ENCODE measurements at places on chromosomes 4 and X.

DNA sequence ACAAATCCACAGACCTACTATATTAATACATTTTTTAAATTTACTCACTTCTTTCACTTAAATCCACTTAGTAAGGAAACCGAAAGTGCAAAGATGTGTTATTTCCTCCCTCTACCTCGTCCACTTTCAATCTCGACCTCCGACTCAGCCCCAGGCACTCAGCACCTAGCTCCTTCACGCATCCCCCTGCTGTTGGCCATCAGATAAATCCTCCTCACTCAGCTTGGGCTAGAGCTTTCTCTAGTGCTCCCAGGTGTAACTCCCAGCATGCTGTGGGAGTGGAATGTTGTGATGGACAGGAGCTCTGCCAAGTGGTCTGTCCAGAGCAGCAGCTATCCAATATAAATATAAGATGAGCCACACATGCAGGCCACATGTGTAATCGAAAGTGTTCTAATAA, 26.7 kb upstream of the TEC start:
- no peak for DNase-seq

GRCh38 chr4:27742816-27743215, 882.2 kb downstream of the STIM2 start:
- DNase-seq = no peak

DNA sequence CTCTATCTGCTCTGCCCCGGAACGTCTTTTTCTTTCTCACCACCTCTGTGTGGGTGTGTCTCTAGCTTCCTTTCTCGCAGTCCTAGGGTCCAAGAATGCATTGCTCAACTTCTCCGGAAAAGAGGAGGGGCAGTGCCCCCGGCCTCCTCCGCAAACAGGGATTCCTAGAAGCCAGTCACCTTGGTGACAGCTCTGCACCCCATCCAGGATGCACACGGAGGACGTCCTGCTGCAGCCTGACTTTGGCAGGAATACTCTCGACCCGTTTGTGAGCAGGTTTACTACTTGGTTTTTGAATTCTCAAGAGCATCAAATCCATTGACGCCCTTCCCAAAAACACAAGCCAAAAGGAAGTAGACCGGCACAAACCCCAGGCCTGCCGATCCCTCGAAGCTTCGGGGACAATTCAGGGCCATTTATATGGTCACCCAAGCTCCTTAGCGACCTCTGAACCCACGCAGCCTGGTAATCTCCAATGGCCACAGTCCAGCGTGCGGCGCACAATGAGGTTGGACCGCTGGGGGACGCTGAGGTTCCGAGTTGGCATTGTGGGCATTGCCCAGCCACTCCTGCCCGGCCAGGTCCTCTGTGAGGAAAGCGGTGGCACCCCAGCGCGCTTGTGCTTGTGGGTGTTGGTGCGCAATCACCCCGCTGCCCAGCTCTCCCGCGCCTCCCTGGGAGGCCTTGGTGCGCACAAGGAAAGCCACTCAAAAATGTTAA, 9.8 kb downstream of the NKX3-2 start:
- no peak for DNase-seq

GRCh38 chrX:19775830-19776485, 111.4 kb downstream of the SH3KBP1 start:
- no peak for DNase-seq

DNA sequence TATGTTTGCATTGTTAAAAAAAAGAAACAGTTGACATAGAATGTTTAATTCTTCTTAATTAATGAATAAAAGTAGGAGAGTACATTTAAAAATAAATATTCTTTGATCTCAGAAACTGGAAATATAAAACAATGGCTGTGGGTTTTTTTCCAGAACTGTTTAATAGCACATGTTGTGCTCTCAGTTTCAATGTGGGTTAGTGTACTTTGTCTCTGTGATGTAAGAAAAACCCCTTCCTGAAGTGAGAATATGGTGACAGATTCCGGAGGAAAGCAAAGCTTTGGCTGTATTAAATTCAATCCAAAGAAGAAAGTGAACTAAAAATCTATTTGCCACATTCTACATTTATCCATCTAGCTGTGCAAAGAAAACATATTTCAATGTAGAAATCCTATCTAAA, 261.9 kb upstream of the ADGRL3 start:
- no peak for DNase-seq

GRCh38 chr4:98406819-98407218, 145.6 kb downstream of the RAP1GDS1 start:
- no peak for DNase-seq

DNA sequence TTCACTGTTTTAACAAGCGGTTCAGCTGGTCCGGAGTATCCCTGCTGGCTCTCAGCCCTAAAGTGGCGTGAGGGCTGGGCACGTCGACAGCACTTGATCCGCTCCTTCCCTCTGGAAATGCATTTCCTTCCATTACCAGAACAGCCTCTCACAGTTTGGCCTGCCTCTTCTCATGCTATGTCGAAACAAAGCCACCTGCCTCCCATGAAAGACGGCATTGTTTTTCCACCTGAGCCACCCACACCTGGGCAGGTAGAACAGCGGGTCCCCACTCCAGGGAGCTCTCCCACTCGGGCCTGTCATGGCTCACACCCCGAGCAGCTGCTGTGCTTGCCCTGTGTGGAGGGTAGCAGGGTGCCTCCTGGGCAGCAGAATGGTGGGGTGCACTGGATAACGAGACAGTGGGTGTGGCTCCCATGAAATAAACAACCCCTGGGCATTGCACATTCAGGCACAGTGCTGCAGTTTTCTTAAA, 86.2 kb downstream of the FHDC1 start:
- no peak for DNase-seq

GRCh38 chr4:177204126-177204525, 105.5 kb upstream of the NEIL3 start:
- DNase-seq = no peak

- no peak for DNase-seq
These were observed 1.8 kb downstream of the TTC29 start for GRCh38 chr4:146943691-146944375.

DNA sequence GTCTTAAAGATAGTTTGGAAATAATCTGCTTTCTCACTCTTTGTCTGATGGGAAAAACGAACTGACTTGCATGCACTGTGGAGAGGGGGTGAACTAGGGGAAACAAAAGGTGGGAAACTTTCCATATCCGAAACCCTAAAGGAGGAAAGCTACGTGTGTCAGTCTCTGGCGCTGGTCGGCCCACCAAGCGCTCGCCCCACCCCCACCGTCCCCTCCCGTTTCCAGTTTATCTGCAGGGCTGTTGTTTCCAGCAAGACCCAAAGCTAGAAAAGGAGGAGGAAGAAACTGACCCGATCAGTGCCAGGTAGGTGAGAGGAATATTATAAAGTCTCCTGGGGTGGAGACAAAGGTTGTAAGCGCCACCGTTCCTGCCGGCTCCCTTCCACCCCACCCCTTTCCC, 552 bp downstream of the TCEAL9 start:
- DNase-seq = no peak

DNA sequence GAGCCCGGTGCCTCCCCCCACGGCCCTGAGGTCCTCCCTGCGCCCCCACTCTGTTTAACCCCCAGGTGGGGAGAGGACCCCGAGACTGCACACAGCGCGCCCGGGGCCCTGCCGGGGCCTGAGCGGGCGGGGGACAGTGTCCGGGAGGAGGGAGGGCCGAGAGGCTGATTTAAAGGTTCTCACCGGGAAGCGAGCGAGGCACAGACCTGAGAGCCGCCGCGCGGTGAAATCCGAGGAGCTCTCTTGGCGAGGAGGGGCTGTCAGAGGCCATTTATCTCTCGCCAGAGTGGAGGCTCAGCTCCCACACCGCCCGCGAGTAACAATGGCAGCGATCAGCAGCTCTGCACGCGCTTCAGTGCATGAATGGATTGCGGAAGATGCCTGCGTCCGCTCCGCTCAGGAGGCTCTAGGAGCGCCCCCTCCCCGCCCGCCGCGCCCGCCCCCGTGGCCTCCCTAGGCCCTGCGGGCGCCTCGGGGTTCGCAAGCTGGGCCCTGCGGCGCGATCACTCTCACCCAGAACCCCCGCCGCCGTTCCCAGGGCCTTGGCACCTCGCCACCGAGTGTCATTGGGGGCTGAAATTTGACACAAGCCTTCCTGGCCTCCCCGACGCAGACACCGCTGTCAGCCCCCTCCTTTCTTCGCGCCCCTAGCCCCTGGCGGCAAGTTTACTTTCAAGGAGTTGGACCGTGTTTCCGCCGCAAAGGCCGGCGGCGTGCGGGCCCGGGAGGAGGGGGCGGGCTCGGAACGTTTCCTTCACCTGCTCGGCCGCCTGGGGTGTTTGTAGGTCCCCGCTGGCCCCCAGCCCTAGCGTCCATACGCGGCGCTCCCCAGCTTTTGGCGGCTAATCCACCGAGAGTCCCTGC, 48.7 kb upstream of the BCOR start:
- DNase-seq = no peak

- no peak for DNase-seq
These were observed 450.9 kb upstream of the FTHL17 start for GRCh38 chrX:31522760-31523159.

DNA sequence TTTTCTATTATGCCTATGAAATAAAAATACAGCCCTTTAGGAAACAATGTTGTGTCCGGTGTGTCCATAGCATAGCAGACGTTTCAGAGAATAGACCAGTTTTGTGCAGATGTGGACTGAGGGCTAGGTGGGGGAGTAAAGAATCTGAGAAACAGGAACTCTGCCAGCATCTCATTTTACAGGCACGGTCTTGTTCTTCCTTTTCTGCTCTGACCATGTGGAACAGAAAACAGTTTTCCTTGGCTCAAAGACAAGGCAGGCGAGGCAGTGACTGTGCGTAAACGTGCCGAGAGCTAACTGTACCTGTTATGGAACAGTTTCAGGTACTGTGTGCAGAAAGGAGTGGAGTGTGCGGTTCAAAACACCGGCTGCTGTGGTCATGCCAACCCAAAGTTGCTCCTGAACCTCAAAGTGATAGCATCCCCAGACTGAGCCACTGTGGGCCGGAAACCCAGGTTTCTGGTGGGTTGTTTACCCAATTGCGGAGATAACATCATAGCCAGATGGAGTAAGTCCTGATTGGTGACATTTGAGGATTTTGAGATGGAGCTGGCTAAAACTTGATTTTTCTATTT, 20.2 kb downstream of the CNGA2 start:
- no peak for DNase-seq

DNA sequence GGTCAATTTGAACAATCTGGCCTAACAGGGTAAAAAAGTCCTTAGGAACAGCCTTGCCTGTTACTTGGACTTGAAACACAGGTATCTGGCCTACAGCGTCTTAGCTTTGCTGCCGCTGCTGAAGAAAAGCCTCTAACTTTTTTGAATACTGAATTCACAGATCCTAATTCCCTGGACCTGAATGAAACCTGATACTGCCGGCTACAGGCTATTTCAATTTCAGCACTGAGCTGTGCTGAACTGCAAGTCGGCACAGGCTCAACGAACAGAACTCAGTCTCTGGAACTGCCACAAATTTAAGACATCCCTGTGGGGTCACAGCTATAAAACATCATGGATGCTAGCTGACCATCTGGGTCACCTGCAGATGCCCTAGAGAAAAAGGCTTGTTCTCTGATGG, 7.2 kb downstream of the NR0B1 start:
- DNase-seq = no peak

DNA sequence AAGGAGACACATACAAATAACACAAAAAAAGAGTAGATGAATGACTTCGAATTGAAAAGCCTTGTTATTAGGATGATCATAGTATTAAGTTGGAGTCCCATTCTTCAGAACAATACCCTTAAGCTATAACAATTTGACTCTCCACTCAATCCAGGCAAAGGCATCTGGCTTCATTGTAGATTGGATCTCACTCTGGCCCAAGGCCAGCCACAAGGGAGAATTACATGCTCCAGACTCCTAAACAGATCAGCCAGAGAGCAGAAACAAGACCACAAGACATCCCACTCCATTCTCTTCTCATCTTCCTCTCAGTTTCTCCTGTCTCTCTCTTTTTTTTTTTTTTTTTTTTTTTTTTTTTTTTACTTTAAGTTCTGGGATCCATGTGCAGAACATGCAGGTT, 213.9 kb downstream of the DHX15 start:
- no peak for DNase-seq

DNA sequence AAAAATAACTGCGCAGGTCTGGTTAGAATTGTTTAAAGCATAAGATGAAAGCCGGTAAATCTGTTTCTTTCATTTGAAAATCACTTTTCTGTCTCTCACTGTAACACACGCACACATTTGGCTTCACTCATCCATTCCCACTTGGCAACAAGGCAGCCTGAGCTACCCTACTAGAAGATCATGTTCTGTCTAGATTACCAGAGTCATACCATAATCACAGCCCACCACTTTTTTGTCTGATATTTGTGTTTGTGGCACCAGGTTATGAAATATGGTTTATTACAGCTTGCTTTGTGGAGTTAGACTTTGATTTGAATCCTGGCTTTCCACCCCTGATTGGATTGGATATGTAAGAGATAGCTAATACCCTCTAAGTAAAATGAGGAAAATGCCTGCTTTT, 2.2 kb downstream of the USO1 start:
- DNase-seq = no peak

DNA sequence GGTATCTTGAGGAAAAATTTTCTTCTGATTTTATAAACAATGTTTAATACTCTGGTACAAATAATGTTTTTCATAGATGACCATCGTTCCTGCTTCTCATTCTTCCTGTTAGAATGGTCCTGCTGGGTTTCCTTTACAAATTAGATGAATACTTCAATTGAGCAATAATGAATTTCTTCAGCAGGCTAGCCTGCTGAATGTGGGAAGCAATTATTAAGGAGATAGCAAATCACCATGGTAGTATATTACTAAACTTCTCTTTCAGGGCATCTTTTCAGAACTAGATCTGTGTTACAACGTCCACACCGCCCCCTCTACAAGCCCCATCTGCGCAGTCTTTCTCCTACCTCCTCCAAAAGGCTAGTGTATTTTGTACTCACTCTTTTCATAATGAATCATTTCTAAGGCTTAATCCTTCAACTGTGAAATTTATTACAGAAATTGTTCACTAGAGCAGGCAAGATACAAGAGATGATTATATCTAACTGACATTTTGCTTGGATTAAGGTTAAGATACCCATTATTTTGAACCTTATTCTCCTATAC, 38.4 kb downstream of the GPRIN3 start:
- DNase-seq = no peak

- no peak for DNase-seq
These were observed 5.1 kb downstream of the CXCL9 start for GRCh38 chr4:76002176-76002575.

DNA sequence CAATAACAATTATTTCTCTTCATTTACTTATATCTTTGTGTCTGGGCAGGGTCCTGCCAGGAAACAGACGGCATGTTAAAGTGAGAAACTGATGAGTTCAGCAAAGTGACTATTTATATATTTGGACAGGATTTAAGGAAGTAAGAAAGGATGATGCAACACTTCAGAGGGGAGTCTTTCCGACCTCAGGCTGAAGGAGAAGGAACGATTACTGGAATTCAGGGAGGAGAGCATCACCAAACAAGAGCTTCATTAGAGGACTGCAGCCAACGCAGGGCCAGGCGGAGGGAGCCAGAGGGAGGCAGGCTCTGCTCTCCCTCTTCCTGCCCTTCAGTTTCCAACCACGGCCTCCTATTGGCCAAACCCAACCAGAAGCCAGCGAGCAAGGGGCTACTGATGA, 1.5 kb upstream of the TLR7 start:
- DNase-seq = no peak

GRCh38 chr4:167989815-167990214, 102.5 kb upstream of the ANXA10 start:
- DNase-seq = no peak

GRCh38 chrX:12956704-12957534, 18.0 kb upstream of the TMSB4X start:
- DNase-seq = no peak
